Mucosa of descending colon (tissue), 3 donors: ENCODE measurements at places on chromosomes 13 and 19. TPM values are rescaled to one million over a fixed set of nuclear protein-coding genes. Genes with fewer than 3 reads are reported as not detected.
A peak's percentile ranks its signal among the peaks of the same experiment; 100 is the strongest.

DNA sequence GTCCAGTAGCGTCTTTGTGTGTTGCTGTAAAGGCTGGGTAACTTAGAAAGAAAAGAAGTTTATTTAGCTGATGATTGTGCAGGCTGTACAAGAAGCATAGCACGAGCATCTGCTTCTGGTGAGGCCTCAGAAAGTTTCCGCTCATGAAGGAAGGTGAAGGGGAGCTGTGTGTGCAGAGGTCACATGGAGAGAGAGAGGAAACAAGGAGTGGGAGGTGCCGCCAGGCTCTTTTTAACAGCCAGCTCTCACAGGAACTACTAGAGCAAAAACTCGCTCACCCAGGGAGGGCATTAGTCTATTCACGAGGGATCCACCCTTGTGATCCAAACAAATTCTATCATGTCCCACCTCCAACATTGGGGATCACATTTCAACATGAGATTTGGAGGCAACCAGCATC is 99.8 kb downstream of the GPR12 start:
- DNase-seq = no peak

SAFB gene
- 83.3 TPM for total RNA-seq

CGB7 gene
- not detected for total RNA-seq

DNA sequence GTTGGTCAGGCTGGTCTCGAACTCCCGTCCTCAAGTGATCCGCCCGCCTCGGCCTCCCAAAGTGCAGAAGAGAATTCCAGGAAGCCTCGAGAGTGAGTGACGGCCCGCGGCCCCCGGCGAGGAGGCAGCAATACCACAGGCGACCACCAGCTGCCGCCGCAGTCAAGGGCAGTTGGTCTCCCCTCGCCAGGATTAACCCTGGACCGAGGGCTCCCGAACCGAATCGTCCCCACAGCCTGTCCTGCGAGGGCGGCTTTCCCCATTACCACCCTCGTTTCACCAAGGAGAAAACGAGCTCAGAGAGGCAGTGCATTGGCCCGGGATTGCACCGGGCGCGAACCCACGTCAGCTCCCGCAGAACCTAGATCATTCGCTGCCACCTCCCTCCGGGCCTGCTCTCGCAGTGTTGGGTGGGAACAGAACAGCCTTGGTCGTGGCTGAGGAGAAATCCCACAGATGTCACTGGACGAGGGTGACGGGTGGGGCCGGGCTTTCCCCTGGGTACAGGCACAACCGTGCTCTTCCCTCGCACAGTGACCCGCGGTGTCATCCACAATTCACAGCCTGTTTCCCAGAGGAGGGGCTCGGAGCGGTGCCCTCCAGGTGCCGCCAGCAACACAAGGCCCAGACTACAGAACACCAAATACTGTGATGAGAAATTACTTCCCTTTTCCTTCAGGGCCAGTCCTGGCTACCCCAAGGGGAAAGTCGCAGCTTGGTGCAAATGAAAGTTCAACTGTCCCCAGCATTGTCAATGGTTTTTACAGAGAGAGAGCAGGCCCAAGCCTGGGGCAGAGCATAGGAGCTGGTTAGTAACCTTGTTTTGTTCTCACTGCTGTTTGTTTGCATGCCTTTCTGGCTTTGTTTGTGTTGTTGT is 24.8 kb downstream of the C2CD4C start:
- DNase-seq = no peak

- no peak for DNase-seq
Observed at GRCh38 chr19:10600149-10600548, 13.0 kb upstream of the AP1M2 start.

- peak; percentile 86 for DNase-seq
Observed at GRCh38 chr19:39401549-39402345, 4.9 kb upstream of the ZFP36 start.

DNA sequence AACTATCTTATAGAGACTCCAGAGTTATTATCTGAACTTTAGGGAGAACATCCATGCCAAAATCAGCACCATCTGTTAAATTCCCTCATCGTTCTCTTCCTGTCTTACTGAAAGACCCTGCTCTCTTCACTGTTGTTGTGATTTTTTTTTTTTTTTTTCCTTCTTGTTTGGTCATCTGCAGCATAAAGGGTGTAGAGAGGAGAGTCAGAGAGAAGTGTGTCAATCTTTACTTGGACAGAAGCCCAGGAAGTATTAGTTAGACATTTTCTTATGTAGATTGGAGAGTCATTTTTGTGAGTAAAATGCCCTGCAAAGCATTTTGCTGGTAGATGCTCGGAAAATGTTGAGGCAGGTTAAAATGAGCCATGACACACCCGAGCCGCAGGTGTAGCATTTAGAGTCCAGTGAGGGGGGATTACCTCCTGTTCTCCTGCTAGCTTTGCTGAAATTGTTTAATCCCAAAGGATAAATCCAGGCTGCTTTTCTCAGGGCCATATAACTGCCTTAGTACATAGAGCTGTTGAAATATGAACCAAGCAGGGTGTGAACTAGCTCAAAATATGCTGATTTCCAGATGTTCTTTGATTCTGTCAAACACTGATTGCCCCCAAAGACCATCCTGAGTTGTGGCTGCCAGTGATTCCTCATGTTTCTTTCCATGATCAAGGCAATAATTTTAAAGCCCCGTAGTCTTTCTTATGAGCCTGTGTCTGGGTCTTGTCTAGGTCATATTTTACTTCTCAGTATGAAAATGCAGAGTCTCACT is 143.5 kb downstream of the DCT start:
- DNase-seq = no peak

NXNL1 gene
- total RNA-seq = not detected
